ENCODE measurements at places on chromosomes 6 and 20.

DNA sequence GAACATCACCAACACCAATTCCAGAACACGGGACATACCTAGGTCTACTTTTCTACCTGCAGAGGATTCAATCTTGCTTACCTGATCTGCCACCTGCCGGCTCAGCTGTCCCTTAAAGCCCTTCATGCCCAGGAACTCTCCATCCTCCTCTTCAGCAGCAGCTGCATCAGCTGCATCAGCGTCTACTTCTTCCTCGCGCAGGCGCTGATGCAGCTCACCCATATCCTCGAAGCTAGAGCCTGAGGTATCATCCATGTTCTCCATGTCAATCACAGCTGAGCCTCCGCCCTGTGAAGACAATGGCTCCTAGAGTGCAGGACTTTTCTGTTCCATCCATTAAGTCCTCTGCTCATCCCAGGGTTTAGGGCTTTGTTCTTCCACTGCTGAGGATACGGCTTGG, 918 bp downstream of the YIPF3 start:
- DNase-seq: no peak

GRCh38 chr6:97958134-97958533, 675.1 kb upstream of the MMS22L start:
- DNase-seq: no peak

GRCh38 chr6:113288409-113288808, 568.7 kb upstream of the MARCKS start:
- DNase-seq: no peak

GRCh38 chr20:5000263-5001173, 792 bp downstream of the SLC23A2 start:
- peak; percentile 35 for DNase-seq

DNA sequence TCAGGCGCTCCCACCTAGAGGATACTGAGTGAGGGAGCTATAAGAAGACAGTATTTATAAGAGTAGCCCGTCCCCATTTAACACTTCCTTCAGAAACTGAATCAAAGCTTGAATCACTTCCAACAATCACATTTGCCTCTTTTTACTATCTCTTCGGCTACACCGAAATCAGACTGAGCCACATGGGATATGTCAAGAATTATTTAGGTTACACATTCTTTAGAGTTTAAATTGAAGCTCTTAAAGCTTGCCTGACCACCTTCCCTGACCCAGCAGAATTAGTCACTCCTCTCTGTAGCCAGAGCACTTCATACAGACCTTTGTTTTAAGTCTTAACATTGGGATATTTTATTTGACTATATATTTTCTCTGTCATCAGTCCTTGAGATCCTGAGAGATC, 163.7 kb downstream of the MAFB start:
- no peak for DNase-seq

DNA sequence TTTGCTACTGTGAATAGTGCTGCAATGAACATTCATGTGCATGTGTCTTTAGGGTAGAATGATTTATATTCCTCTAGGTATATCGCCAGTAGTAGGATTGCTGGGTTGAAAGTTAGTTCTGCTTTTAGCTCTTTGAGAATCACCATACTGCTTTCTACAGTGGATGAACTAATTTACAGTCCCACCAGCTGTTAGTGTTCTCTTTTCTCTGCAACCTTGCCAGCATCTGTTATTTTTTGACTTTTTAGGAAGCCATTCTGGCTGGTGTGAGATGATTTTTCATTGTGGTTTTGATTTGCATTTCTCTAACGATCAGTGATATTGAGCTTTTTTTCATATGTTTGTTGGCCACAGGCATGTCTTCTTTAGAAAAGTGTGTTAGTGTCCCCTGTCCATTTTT, 40.0 kb downstream of the PLG start:
- DNase-seq: no peak

GRCh38 chr6:3398165-3398562, 58.7 kb downstream of the SLC22A23 start:
- DNase-seq: no peak

DNA sequence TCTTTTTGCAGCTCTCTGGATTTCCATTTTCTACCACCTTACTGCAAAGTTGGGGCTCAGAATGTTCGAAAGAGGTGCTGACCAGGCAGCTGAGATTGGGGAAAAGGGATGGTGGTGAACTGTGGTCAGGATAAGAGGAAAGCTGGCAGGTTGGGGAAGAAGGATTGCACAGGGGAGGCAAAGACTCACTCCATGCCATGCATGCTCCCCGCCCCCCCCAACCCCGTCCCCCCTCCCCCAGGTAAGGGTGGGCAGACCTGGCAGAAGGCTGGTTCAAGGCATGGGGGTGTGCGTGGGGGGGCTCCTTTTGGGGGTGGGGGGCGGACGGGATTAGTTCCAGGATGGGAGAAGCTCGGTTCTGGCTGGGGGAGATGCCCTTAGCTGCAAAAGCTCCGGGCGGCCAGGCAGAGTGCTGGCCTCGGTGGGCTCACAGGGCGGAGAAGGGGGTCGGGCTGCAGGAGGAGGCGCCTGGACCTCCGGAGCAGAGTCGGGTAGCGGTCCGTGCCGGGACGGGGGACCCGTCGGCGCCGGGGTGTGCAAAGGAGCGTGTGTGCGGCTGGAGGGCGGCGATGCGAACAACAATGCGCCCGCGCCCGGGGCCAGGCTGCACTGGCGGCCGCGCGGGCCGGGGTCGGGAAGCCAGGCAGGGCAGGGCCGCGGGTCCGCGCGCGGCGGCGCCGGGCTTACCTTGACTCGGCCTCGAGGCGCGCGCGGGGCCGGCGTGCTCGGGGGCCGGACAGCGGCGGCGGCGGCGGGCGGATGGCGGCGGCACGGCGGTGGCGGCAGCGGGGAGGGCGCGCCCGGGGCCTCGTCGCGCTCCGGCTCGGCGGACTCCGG, 880 bp downstream of the ADNP start:
- DNase-seq: peak; percentile 38

DNA sequence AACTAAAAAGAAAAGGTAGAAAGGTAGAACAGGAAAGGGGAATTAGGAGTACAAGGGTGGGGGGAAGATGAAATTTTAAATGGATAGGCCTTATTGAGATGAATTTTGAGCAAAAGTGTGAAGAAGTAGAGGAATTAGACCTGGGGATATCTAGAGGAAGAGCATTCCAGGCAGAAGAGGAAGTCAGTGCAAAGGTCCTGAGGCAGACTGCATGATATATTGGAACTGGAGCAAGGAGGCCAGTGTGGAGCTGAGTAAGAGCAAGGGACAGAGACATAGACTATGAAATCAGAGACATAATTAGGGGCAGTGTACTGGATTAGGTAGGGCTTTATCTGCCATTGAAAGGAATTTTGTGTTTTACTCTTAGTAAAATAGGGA, 40.4 kb downstream of the MAPK14 start:
- DNase-seq: no peak

- DNase-seq: no peak
Observed at GRCh38 chr20:32984631-32985354, 19.4 kb downstream of the SUN5 start.

DNA sequence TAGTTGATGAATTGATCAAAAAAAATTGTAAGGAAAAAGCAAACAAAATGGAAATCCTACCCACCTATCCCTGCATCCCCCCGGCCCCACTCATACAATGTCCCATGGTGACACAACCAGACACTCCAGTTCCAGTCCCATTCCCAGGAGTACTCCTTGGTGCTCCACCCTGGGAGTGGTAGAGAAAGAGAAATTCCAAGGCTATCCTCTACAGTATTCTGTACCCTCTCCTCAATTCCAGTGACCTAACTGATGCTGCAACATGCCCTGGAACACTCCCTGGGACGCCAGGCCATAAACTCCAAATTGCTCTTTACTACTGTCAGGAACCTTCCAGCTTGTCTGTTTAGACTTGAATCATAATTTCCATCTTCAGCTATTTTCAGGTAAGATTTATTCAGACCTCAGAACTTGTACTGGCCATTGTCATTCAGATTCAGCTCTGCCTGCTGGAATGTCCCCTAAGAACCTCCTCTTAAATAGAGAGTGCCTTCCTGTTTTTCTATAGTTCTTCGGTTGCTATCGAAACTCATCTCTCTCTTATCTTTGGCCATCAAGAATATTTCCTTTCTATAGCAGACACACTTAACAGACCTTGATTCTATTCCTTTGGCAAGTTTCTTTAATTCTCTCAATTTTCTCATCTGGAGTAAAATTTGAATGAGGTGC, 8.7 kb downstream of the GPX6 start:
- no peak for DNase-seq

GRCh38 chr6:131597446-131597845, 24.4 kb downstream of the ARG1 start:
- no peak for DNase-seq

- DNase-seq: no peak
Observed at GRCh38 chr6:75619230-75619899, 17.7 kb downstream of the SENP6 start.

DNA sequence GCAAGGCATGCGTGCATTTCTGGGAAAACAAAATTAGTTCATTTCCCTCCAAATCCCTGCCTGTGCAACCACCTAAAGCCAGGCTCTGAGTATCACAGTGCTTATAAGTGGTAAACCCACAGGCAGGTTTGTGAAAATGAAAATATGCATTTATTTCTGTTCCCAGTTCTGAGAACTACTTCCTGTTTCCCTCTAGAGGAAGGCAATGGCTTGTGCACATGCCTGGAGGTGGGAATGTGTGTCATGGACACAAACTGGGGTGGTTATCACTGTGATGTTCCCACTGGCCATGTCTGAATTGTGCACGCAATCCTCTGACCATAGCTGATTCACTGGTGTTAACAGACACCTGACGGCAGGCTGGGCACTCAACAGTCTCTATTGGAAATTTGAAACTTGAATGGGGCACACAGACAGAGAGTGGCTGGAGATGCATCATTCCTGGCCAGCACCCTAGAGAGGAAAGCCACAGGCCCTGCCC, 26.3 kb downstream of the FAM110A start:
- no peak for DNase-seq

DNA sequence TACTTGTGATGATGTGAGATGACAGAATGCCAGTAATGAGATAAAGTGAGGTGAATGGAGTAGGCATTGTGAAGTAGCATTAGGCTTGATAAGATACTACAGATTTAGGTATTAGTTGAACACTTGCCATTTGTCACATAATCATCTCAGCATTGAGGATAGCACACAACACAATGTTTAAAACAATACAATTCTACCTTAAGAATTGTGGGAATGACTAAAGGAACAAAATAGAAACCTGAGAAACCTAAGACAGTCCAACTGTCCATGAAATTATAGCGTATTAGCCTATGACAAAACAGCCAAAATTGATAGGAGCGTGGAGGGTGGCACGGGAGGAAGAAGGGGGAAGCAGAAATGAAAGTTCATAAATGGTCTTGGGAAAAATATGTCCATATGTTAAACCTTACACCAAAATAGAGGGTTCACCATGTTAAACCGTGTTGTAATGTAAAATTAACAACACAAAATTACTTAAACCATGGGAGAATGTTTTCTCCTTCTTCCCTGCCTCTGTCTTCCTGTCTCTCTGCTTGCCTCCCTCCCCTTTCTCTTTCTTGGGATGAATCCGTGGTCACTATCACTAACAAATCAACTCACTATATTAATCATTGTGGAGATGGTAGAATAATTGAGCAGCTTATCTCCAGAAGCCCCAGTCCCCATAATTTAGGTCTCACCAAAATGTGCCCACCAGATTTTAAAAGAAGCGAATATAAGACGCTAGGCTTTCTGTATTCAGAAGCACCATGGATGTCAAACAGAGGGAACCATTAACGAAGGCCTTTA, 33.0 kb upstream of the HFE start:
- peak; percentile 13 for DNase-seq

DNA sequence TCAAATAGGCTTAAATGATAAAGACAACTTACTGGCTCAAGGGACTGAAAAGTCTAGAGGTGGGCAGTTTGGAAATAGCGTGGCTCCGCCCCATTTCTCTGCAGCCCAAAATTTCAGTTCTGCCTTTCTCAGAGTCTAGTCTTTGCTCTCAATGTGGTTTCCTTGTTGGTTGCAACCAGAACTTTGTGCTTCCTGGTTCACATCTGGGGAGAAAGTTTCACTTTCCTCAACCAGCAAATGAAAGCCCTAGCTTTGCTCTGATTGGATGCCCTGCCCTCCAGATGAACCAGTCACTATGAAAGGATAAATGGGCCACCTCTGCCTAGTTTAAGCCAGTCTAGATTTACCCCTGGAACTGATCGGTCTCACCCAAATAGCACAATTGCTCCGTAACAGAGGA, 14.9 kb downstream of the SYCP2L start:
- no peak for DNase-seq

DNA sequence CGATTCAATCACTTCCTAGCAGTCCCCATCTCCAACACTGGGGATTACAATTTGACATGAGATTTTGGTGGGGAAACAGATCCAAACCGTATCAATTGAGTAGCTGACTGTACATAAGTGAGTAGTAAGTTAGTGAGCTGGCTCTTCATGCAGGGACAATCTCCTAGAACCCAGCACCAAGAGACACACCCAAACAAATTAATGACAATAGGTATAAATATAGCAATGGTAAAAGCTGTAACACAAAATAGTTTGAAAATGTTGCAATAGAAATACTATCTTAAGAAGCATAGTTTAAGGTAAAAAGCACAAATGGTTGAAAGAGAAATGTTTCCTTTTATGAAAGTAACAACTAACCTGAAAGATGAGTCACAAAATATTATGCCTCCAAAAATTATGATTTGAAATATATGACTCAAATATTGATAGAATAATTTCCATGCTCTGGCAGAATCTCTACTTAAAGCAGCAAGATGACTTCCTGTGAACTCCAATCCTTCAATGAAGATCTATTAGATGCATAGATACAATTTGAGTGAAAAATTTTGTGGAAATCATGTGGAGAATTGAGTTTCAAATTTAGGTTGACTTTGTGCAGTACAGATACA, 5.4 kb upstream of the SIRPB1 start:
- no peak for DNase-seq

Data from stimulated activated CD4-positive, alpha-beta T cell treated with anti-CD3 and anti-CD28 coated beads, Interleukin-2, amount 100 ng/mL, for 24 hours (primary cell).